ENCODE measurements at places on chromosomes 2 and 18.
A peak's percentile ranks its signal among the peaks of the same experiment; 100 is the strongest.

GRCh38 chr2:9556121-9556743 lies 602 bp upstream of the ADAM17 start:
- DNase-seq, result peak; percentile 29

- DNase-seq, result no peak
Observed at GRCh38 chr2:85930129-85931124, 41.6 kb upstream of the ST3GAL5 start.

- no peak for DNase-seq
Observed at GRCh38 chr2:127829845-127830246, 18.9 kb upstream of the WDR33 start.

- no peak for DNase-seq
Observed at GRCh38 chr2:9252002-9252357, 45.4 kb downstream of the ASAP2 start.

- no peak for DNase-seq
Observed at GRCh38 chr2:88144914-88145497, 17.1 kb upstream of the FABP1 start.

- DNase-seq, result peak; percentile 12
Observed at GRCh38 chr2:134421556-134422328, 167.9 kb downstream of the MGAT5 start.

DNA sequence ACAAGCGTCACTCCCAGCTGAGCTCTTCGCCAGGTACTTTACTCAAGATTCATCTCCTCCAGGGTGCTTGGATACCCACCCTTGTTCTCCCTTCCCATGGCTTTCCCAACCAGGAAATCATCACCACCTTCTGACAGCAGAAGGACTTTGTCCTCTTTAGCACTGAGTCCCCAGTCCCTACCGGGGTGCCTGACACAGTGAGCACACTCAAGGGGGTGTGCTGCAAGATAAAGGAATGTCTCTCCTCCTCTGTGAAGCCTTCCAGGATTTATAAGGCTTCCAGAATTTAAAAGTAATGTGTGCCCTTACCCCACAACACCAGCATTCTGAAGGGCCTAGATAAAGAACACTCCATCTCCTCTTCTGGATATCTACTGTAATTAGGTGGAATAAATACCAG lies 39.6 kb downstream of the ACVR1 start:
- DNase-seq, result no peak
